Central memory CD4-positive, alpha-beta T cell (primary cell): ENCODE measurements at places on chromosomes 13 and 19.

- no peak for DNase-seq
These were observed 780.2 kb upstream of the SLITRK1 start for GRCh38 chr13:84662491-84662890.

DNA sequence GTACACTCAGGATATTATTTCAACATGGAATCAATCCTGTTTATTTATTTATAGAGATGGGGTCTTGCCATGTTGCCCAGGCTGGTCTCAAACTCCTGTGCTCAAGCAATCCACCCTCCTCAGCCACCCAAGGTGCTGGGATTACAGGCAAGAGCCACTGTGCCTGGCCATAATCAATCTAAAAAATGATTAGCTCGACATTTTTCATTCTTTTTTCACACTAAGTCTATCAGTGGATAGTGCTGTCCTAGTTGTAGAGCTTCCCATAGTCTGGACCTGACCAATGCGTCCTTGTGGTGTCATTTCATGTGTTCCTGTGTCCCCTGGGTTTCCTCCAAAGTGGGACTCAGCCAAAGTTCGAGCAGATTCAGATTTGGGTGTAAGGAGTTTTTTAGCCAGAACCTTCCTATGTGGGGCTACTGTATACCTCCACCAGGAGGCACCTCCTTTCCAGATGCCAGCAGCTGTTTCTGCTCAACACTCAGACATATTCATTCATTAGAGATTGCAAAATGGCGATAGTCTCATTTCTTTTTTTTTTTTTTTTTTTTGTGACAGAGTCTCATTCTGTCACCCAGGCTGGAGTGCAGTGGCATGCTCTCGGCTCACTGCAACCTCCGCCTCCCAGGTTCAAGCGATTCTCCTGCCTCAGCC is 61.1 kb downstream of the MAP4K1 start:
- DNase-seq: no peak

DNA sequence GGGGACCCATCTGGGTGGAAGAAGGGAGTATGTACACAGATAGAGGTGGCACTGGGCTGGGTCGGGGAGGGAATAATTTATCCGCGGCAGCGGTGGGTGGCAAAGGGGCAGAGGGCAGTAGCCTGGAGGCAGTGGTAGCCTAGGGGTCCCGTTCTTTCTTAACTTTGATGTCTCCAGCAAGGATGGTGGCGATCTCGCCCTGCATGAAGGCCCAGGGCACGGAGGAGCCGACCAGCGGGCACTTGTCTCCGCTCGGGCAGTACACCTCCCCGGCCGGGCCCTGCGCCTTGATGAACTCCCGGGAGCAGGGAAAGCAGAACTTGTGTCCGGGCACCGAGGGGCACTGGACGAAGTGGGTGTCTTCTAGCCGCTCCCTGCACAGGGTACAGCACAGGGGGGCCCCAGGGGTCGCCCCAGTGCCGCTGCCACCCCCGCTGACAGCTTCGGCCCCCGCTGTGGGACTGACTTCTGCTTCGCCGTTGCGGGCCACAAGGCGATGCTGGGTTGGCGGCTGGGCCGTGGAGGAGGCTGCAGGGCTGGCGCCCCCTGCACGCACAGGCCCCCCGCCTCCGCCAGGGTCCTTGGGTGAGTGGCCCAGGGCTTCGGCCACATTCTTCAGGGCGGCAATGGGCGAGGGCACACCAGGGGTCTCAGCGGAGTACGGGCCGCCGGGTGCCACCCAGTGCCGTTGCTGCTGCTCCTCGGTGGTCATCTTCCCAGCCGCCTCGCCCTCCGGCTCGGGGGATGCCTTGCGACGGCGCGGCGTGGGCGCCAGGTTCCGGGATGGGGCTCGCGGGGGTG is 1.9 kb downstream of the IRF2BP1 start:
- DNase-seq: no peak

GRCh38 chr13:50401049-50401505 is 385.8 kb downstream of the KCNRG start:
- no peak for DNase-seq

GRCh38 chr13:109998684-109999533 is 212.5 kb upstream of the IRS2 start:
- no peak for DNase-seq

GRCh38 chr13:48094404-48094780 is 512 bp downstream of the MED4 start:
- DNase-seq: no peak

DNA sequence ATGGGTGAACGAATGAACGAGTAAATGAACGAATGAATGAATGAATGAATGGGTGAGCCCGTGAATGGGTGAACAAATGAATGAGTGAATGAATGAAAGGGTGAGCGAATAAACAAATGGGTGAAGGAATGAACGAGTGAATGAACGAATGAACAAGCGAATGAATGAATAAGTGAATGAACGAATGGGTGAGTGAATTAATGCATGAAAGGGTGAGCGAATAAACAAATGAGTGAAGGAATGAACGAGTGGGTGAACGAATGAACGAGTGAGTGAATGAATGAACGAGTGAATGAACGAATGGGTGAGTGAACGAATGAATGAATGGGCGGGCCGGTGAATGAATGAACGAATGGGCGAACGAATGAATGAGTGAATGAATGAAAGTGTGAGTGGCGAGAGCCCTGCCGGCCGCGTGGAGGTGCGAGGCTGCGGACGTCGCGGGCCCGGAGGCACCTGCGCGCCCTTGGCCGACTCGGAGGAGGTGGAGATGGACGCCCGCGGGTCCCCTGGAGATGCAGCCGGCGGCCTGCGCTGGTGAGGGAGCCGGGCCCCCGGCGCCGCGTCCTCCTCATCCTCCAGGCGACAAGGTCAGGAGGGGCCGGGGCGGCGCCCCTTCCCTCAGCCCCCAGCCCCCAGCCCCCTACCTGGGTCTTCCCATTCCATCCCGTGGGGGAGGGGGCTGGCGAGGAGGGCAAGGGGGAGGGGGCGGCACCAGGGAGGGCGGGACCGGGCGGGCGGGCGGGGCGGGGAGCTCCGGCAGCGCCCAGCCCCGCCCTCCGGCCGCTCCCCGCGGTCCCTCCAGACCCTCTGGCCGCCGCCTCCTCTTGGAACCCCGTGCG is 15.4 kb downstream of the ANKRD24 start:
- no peak for DNase-seq

- DNase-seq: no peak
These were observed 66.7 kb upstream of the MIR17HG start for GRCh38 chr13:91280801-91281200.

- no peak for DNase-seq
These were observed 137.9 kb upstream of the DACH1 start for GRCh38 chr13:72004784-72005374.

- DNase-seq: no peak
These were observed 101.1 kb downstream of the DNAJC15 start for GRCh38 chr13:43124490-43124889.

- no peak for DNase-seq
These were observed 11.0 kb upstream of the CCL25 start for GRCh38 chr19:8041531-8041931.

- DNase-seq: no peak
These were observed 796 bp downstream of the ZNF304 start for GRCh38 chr19:57351867-57352266.

GRCh38 chr19:570251-570686 is 2.1 kb upstream of the BSG start:
- DNase-seq: peak; percentile 24

DNA sequence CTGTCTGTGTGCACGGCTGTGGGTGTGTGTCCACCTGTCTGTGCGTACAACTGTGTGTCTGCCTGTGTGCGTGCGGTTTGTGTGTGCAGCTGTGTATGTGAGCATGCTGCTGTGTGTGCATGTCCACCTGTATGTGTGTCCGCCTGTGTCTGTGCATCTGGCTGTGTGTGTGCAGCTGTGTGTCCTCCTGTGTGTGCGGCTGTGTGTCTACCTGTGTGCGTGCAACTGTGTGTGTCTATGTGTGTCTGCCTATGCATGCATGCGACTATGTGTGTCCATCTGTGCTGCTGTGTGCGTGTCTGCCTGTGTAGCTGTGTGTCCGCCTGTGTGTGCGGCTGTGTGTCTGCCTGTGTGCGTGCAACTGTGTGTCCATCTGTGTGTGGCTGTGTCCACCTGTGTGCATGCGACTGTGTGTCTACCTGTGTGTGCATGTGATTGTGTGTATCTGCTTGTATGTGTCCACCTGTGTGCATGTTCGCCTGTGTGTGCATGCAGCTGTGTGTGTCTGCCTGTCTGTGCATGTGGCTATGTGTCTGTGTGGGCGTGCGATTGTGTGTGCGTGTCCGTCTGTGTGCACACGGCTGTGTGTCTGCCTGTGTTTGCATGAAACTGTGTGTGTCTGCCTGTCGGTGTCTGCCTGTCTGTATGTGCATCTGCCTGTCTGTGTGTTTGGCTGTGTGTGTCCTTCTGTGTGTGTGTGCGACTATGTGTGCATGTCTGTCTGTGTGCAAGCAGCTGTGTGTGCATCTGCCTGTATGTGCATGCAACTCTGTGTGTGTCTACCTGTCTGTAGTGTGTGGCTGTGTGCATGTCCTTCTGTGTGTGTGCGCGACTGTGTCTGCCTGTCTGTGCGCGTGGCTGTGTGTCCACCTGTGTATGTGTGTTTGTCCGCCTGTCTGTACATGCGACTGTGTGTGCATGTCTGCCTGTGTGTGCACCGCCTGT is 57.1 kb upstream of the C13orf46 start:
- no peak for DNase-seq

DNA sequence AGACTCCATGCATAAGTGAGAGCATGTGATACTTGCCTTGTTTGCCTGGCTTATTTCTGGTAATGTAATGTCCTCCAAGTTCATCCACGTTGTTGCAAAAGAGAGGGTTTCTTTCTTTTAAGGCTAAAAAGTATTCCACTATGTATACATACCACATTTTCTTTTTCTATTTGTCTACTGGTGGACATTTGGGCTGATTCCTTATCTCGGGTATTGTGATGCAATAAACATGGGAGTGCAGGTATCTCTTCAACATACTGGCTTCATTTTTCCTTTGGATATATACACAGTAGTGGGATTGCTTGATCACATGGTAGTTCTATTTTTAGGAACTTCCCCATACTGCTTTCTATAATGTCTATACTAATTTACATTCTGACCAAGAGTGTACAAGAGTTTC is 49.6 kb upstream of the EBPL start:
- no peak for DNase-seq

GRCh38 chr13:38346764-38347163 is 2.9 kb upstream of the UFM1 start:
- DNase-seq: no peak

- peak; percentile 9 for DNase-seq
These were observed 50.3 kb upstream of the SIN3B start for GRCh38 chr19:16778796-16779411.

DNA sequence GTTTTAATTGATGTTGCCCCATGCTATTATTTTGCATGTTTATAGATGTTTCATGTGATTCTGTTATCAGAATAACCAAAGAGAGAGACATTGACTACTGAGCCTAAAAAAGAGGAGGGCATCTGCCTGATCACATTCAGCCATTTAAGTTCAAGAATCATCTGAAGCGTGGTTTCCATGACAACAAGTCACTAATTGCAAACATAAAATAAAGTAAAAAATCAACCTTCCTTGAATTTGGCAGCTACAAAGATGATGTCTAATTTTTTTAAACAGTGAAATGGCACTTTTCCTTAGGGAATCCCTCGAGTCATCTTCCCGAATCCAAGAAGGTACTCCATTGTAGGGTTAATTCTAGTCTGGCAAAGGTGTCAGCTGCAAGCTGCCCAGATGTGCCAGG is 884.2 kb downstream of the DIAPH3 start:
- no peak for DNase-seq

GRCh38 chr13:102177431-102177830 is 224.4 kb downstream of the FGF14 start:
- no peak for DNase-seq

DNA sequence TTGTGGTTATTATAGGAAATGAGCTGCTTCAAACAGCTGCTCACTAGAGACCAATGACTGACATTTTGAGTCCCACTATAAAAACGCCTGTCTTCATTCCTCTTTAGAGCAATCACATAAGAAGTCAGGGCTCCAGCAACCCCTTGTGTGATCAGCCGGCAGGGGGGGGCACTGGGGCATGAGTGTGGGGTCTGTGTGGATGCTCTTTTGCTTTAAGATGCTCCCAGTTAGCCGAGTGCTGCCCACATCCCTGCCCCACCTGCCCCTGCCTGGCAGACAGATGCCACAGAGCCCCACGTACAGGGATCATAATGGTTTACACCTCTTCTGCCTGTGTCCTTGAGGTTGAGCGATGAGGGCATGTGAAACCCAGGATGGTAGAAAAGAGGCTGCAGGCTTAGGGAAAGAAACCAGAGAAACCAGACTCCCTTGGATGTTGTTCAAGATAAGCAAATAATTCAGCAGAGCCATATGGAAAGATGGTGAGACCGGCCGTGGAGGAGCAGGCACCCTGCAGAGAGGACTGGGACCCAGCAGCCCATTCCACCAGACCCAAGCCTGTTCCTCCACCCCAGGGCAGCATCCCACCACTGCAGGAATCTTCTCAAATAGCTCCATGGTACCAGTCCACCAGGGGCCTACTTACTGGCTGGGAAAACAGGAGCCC is 55.4 kb downstream of the CHST8 start:
- no peak for DNase-seq

- DNase-seq: no peak
These were observed 1606.3 kb upstream of the MIR17HG start for GRCh38 chr13:89740994-89741685.

- DNase-seq: no peak
These were observed 1.7 kb downstream of the SLAIN1 start for GRCh38 chr13:77699059-77699680.

DNA sequence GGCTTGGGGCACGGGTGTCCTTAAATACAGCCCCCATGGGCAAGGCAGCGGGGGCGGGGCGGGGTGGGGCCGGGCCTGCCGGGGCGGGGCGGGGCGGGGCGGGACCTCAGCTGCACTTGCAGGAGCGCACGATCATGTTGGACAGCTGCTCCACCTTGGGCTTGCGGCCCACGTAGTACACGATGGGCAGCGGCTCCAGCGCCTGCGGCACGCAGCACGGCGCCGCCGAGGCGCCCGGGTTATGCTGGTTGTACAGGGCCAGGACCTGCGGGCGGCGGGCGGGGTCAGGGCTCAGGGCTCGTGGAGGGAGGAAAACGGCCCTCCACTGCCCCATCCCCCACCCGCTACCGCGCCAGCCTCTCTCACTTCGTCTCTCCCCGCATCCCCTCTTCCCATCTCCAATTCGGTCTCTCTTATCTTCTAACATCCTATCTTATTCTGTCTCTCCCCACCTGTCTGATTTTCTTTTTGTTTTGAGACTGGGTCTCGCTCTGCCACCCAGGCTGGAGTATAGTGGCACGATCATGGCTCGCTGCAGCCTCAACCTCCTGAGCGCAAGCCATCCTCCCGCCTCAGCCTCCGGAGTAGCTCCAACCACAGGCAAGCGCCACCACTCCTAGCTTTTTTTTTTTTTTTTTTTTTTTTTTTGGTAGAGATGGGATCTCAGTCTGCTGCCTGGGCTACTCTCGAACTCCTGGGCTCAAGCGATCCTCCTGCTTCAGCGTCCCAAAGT is 21.1 kb downstream of the CCDC97 start:
- no peak for DNase-seq

DNA sequence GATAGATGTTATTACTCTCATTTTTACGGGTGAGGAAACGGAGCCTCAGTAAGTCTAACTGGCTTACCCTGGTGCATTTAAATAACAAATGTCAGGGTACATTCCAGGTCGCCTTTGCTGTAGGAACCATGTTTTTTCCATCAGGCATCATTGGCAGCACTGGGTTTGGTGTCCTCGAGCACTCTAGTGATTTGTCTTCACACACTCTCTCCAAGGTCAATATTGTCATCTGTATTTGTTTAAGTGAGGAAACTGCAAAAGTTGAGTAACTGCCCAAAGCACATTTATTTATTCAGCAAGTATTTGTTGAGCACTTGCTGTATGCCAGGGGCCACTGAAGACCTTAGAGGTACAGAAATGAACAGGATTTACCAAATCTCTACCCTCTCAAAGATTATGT is 78.6 kb downstream of the DCT start:
- no peak for DNase-seq
